ENCODE measurements at places on chromosomes 11 and 22. TPM values are rescaled to one million over a fixed set of nuclear protein-coding genes. Genes with fewer than 3 reads are reported as not detected.

C22orf31 gene
- not detected for total RNA-seq

WDR74 gene
- 30.7 TPM for total RNA-seq

OR52E8 gene
- total RNA-seq, result not detected

DDX25 gene
- total RNA-seq, result 0.16 TPM

GSTP1 gene
- 702 TPM for total RNA-seq

MIOX gene
- not detected for total RNA-seq

MICAL2 gene
- total RNA-seq, result 130 TPM

CD3E gene
- not detected for total RNA-seq

FLRT1 gene
- total RNA-seq, result 0.99 TPM

ALDH3B2 gene
- not detected for total RNA-seq

OVOL1 gene
- total RNA-seq, result not detected

MAPK11 gene
- total RNA-seq, result 6.2 TPM

PRODH gene
- total RNA-seq, result 3.6 TPM

CHRDL2 gene
- 19.5 TPM for total RNA-seq

UPK3A gene
- total RNA-seq, result not detected

PTGDR2 gene
- total RNA-seq, result not detected

IRF7 gene
- 16.1 TPM for total RNA-seq

BEST1 gene
- total RNA-seq, result 4.3 TPM

TRIM34 gene
- total RNA-seq, result 3.5 TPM

XKR3 gene
- not detected for total RNA-seq

LYVE1 gene
- total RNA-seq, result 152 TPM

RAPSN gene
- not detected for total RNA-seq

BAD gene
- total RNA-seq, result 127 TPM

KBTBD4 gene
- total RNA-seq, result 27.1 TPM

UCP3 gene
- total RNA-seq, result 0.71 TPM

RAC2 gene
- total RNA-seq, result 3.0 TPM

MMP10 gene
- not detected for total RNA-seq

SEPTIN5 gene
- total RNA-seq, result 5.7 TPM

RBFOX2 gene
- total RNA-seq, result 138 TPM

TNNT3 gene
- 4.4 TPM for total RNA-seq

TSGA10IP gene
- total RNA-seq, result not detected

SLC17A6 gene
- not detected for total RNA-seq

NPTXR gene
- total RNA-seq, result 3.9 TPM

SLC6A5 gene
- total RNA-seq, result not detected

SAA4 gene
- not detected for total RNA-seq

TRIM66 gene
- 17.6 TPM for total RNA-seq

OR6T1 gene
- not detected for total RNA-seq

C11orf86 gene
- not detected for total RNA-seq

DCUN1D5 gene
- total RNA-seq, result 64.6 TPM

BRD1 gene
- total RNA-seq, result 31.1 TPM

MS4A3 gene
- not detected for total RNA-seq

HSCB gene
- 29.9 TPM for total RNA-seq

SCGB1C1 gene
- not detected for total RNA-seq

All from sigmoid colon (tissue), 7 donors.